ENCODE measurements at places on chromosomes 5 and 9. TPM values are rescaled to one million over a fixed set of nuclear protein-coding genes. Genes with fewer than 3 reads are reported as not detected.
A peak's percentile ranks its signal among the peaks of the same experiment; 100 is the strongest.

CKMT2 gene
- 0.59 TPM for total RNA-seq

RNF180 gene
- total RNA-seq = 1.2 TPM

IL13 gene
- total RNA-seq = not detected

YTHDC2 gene
- 19.9 TPM for total RNA-seq

DBN1 gene
- 4.9 TPM for total RNA-seq

MSX2 gene
- total RNA-seq = 0.08 TPM

SPAAR gene
- 0.65 TPM for total RNA-seq

DNA sequence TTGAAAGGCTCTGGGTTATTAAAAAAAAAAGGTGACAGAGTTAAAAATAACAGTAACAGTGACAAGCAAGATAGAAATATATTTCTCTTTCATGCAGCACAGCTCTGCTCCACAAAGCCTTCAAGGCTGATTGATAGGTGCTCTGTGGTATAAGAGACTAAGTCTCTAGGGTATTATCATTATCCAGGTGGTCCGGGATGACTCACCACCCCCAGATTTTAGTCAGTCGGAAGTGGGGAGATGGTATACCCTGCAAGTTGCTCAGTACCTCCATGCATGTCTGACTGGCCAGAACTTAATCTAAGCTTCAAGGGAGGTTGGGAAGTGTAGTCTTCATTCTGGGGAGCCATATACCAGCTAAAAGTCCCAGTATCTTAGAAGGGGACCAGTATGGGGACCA, 76.1 kb downstream of the SLC1A3 start:
- DNase-seq = no peak

DNA sequence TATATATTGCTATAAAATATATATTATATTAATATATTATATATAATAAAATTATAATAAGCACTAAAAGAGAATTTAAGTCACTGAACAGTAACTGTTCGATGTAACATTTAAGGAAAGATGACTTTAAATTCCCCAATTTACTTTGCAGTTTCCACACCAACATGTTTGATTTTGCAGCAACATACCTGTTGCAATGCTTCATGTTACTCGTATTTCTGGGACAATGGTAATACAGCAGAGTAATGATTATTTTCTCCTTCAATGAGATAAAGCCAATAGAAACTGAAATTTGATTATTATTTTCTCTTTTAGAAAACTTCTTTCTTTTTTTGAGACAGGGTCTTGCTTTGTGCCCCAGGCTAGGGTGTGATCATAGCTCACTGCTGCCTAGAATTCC, 9.5 kb upstream of the NAA35 start:
- DNase-seq = no peak

DNA sequence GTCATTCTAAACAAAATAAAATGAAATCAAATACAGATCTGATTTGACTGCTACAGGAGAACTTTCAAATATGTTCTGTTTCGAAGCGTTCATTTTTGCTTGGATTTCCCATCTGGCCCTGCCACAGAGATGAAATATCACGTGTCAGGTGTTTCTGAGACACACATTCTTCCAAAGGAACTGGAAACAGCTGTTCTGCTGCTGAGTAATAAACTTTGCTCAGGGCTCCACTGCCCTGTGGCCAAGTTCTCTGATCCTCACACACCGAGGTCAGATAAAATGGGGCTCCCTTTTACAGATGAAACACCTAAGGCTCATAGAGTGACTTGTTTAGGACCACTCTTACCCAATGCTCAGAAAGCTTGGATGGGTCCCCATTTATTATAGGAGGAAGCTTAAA, 42.5 kb downstream of the FRMPD1 start:
- DNase-seq = no peak

DNA sequence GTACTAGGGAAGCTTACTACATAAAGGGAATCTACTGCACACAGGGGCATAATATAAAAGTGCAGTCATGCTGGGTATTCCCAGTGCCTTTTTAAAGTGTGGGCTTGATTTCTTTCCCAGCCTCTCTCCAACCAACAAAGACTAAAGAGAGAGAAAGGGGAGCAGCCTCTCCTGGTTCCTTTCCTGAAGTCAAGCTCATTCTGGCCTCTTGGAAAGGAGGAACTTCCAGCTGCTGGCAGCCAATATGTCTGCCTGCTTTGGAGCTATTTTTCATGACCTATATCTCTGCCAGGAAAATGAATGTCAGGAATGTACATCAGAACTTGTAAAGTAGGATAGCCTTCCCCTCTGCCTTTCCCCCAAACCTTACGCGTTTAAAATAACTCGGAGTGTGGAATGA, 57.1 kb downstream of the RAB3C start:
- DNase-seq = no peak

- DNase-seq = no peak
Measured at GRCh38 chr5:44536650-44537260, 147.5 kb upstream of the FGF10 start.

DNA sequence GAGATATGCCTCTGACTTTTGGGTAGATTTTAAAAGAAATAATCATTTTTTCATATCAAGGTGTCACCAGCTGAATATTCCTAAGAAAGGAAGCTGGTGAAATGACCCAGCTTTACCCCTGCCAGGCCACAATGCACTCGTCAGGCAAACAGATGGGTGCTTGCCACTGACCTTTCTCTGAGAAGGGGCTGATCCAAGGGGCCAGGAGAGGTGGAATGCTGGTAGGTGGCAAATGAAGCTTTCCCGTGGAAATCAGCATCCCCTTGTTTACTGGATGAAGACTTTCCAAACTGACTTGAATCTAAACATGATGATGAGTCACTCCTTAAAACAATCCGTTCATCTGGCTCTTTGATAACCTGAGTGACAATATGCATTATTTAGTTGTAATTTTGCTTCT, 44.3 kb upstream of the PLPP6 start:
- no peak for DNase-seq

DNA sequence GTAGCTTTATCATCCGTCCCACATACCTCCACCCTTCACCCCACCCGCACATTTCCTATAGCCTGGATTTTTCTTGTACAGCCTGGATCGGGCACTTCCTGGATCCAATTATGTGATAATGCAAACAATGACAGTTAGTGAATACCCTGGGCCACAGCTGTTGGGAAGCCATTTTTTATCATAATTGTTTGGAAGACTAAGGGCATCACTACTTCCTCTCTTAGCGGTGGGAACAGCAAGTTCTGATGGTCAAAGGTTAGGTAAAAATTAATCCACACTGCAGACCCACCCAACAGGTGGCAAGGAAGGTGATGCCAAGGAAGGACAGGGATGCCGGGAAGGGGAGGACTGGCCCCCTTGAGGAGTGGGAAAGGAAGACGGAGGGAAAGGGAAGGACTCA, 183.7 kb downstream of the SAXO1 start:
- DNase-seq = no peak

DNA sequence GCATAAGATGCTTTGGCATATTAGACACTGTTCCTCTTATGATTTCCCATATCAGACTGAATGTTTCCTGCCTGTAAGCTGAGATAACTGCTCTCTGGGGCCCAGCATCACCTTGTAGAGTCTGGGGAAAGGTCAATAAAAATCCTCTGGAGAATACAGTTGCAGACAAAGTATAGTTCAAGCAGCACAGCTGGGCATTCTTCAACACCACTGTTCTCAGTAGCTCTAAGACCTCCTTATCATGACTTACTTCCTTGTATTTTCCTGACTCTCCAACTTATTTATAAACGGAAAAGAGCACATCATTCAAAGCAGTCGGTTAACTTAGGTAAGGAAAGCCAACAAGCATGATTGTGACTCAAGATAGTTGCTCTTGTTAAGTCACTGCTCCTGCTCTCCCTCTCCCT, 208.7 kb upstream of the RASEF start:
- no peak for DNase-seq

DNA sequence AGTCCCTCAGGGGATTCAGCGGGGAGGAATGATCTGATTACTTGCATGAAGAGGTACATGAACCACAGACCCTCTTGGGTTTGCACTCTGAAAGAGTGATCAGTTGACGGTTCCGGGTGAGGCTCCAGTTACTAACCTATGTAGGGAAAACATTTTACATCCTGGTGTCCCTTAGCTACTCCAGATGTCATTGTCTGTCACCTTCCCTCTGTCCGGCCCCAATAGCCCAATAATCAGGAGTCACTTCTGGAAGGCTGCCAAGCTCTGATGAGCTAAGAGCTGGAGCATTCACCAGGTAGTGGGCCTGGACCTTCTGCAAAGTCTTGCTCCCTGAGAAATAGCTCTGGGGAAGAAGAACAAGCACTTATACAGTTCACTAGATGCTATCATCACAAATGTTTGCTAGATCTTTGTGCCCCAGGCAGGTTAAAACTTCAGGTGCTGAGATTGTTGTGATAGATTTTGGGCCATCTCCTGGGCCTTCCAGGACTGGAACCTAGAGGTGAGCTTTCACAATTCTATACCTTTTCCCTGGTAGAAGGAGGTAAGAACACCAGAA, 64.5 kb downstream of the ENTREP1 start:
- DNase-seq = no peak

GRCh38 chr5:139439013-139439903, at the start of gene DNAJC18:
TSS of gene DNAJC18 (minus strand) at chr5:139439525. CDS start at chr5:139439445, 80 bp downstream.
- peak; percentile 90 for DNase-seq

DNA sequence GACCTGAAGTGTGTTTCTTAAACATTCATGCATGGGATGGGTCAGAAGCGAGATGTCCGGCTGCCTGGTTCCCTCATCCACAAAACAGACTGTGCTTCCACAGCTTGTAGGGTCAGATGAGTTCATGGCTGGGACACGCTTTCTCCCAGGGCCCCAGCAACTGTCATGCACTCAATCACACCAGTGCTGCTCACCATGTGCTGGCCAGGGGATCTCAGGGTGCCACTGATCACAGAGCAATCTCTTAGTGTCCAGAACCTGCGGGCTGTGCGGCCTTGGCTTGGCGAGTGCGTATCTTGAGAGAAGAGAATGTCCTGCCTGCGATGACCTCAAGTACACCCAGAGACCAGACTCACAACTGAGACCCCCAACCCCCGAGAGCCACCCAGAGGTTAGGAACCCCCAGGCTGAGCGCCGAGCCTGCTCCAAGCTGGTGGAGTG, 26.0 kb upstream of the FCN2 start:
- DNase-seq = no peak

Measured in liver (tissue), 10 donors.